Hematopoietic multipotent progenitor cell treated with erythropoietin and hydrocortisone succinate and interleukin-3 and kit ligand, for 4 days (in vitro differentiated cells): ENCODE measurements at places on chromosomes 1 and 21.

DNA sequence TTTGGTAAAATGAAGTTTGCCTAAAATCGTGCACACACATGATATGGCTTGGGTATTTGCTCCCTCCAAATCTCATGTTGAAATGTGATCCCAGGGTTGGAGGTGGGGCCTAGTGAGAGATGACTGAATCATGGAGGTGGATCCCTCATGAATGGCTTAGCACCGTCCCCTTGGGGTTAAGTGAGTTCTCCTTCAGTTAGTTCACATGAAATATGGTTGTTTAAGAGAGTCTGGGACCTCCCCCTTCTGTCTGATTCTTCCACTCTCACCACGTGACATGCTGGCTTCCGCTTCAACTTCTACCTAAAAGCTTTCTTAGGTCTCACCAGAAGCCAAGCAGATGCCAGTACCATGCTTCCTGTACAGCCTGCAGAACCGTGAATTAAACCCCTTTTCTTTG lies 58.4 kb downstream of the SIPA1L2 start:
- DNase-seq, result no peak

DNA sequence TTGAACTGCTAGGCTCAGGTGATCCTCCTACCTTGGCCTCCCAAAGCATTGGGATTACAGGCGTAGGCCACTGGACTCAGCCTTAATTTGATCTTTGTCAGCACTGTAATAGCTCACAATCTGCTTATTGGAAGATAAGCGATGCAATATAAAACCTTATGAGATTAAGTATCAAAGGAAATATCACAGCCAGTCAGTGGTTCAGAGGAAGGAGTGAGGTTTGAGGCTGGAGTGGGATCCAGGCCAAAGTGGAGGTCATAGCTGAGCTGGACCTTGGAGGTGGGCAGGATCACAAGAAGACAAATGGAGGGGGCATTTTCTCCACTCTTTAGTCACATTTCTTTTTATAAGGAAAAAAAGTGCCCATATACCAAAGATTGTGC lies 228.5 kb downstream of the RHOU start:
- DNase-seq, result no peak

DNA sequence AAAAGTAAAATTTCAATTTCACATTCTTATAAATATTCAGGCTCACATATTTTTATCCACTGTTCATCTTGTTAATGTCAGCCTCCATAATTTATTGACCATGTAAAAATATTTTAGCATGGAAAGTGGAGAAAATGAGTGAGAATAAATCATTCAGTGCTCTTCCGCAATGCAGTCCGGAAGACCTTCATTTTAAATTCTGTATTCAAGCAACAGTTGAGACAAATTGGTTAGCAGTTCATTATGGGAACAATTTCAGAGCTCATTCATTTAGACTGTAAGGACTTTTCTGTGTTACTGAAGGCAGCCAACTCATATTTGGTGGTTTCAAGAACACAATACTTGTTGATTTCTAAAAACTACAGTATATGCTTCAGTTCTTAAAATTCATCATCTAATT lies 97.8 kb downstream of the TYW3 start:
- no peak for DNase-seq

DNA sequence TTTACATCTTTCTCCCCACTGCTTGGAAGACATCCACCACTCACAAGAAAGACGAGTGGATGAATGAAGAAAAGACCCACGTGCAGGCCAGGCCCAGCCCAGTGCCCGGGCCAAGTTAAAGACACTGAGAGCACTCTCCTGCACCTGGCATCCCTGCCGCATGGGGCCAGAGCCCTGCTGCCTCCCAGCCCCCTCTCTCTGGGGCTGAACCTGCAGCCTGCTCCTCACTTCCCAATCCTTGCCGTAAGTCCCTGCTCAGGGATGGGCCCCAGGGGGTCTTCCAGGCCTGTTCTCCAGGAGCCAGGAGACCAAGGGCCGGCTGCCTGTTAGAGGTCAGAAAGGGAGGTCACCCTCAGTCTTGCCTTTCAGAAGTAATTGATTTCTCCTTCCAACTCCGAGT lies 168.5 kb upstream of the ZC3H12A start:
- no peak for DNase-seq

DNA sequence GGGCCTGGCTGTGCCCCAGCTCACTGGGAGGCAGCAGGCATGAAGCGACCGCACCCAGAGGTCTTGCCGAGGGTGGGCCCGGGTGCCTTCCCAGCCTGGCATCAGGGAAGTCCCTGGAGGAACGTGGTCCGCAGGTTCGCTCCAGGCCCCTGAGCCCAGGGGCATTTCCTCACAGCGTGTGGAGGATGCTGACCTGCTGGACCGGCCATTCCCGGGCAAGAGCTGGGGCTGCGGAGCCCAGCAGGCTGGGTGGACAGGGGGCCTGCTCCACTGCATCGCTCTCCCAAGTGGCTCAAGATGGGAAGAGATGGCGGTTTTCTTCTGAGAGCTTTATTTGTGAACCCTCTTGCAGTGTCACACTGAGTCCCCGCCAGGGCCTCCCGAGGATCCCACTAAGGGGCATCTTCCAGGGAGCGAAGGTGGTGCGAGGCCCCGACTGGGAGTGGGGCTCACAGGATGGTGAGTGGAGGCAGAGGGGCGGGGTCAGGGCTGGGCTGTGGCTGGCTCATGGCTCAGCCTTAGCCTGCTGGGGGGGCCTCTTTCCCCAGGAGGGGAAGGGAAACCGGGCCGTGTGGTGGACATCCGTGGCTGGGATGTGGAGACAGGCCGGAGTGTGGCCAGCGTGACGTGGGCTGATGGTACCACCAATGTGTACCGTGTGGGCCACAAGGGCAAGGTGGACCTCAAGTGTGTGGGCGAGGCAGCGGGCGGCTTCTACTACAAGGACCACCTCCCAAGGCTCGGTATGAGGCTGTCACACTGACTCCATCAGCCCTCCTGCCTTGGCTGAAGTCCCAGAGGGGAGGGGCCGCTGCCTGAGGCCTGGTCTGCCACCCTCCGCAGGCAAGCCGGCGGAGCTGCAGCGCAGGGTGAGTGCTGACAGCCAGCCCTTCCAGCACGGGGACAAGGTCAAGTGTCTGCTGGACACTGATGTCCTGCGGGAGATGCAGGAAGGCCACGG lies 7.2 kb upstream of the MMP23B start:
- peak; percentile 50 for DNase-seq

DNA sequence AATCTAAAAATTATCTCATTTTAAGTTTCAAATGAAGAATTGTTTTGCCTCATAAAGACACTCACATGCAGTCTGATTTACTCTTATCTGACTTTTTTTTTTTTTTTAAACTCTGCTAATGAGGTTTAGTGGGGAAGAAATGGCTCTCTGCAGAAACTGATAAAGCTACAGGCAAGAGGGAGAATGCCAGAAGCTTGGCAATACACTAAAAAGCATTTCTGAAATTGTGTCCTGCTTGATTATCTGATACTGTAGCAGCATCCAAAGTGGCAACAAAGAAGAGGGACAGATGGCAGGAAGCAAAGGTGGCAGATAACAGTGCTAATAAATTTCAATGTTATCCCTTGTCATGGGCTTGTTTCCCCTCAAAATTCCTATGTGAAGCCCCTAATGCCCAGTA lies 1744.9 kb downstream of the NCAM2 start:
- peak; percentile 54 for DNase-seq

GRCh38 chr1:204390751-204391466 lies 20.7 kb downstream of the PPP1R15B start:
- DNase-seq, result peak; percentile 25
